ENCODE measurements at places on chromosomes 6 and 20. TPM values are rescaled to one million over a fixed set of nuclear protein-coding genes. Genes with fewer than 3 reads are reported as not detected.

Gene ADGB
- total RNA-seq, result not detected

Gene TPBG
- total RNA-seq, result 20.3 TPM

Gene PGC
- total RNA-seq, result not detected

Gene SOBP
- total RNA-seq, result 2.9 TPM

Gene TSHZ2
- total RNA-seq, result 1.4 TPM

Gene TMEM14B
- 137 TPM for total RNA-seq

DNA sequence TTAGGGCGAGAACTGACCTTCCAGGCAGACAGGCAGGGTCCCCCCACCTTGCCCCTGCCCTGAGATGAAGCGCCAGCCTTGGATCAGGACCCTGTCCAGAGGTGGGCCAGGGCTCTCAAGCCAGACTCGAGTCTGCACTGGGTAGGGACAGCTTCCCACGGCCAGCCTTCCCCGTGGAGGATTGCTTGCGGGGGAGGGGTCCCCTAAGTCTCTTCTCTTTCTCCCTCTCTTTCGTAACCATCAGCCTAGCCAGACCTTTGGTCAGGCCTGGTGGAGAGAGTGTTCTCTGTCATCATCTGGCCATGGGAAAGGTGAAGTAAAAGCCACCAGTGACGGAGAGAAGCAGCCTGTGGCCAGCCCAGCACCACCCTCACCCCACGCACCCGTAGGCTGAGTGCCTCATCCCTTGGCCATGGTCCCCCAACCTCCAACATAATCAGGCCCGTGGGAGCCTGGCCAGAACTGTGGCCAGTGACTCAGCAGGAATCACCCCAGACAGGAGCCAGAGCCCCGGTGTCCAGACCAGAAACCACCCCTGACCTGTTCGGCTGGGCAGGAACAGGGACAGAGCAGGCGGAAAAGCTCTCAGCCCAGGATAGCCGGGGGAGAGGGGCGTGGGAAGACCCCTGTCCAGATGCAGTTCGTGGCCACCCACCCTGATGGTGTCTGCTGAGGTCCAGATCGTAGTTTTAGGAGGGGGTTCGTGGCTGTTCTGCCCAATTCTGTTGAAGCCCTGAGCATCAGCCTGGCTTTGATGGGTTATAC, 47.1 kb downstream of the SNAI1 start:
- DNase-seq, result peak; percentile 76

DNA sequence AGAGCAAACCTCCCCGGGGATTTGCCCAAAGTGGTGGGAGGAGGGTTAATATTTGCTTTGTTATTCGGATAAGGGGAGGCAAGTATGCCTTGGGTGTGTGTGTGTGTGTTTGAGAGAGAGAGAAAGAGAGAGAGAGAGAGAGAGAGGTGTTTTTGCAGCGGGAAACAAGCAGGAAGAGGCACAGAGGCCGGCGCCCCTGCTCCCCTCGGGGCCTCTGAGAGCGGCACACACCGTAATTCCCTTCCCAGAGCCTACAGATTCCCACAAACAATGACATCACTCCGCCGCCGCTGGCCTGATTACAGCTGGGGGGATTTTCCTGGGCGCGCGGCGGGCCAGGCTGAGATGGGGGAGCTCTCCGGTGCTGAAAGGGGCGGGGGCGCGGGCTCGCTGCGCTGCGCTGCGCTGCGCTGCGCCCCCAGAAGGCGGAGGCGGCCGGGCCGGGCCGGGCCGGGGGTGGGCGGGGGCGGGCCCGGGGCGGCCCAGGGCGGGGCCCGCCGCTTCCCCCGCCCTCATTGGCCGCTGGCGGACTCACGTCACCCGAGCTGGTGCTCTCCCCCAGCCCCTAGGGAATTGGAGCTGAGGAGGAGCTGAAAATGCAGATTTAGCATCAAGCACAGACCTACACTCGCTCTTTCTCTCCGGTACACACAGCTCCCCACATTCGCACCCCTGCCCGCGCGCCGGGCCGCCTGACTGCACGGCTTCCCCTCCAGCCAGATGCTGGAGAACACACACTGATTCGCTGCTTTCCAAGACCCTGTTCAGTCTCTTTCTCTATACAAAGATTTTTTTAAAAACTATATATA, at the start of gene PCSK2:
TSS of gene PCSK2 (plus strand) at position 631 of the 809 bp plus-strand sequence. CDS start 266 bp downstream, outside the sequence.
- peak; percentile 60 for DNase-seq

GRCh38 chr6:136438441-136438840, 111.8 kb downstream of the MAP7 start:
- no peak for DNase-seq

DNA sequence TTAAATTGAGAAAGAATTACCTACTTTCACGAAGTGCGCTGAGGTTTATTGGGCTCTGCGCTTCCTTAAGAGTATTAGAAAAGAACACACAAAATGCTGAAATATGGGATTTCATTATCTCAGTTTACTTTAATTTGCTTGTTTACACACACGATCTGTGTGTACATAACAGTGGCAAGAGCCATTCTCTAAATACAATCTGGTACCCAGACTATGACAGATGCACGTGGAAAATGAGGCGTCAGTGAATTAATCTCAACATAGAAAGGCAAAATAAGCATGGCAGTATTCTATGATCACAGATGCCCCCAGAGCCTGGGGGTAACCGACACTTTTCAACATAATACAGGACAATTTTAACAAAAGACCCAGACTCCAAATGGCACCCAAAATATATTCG, 8.3 kb downstream of the FITM2 start:
- no peak for DNase-seq

- no peak for DNase-seq
Observed at GRCh38 chr6:115945812-115946211, 114.9 kb downstream of the FRK start.

GRCh38 chr20:32162351-32162750, 45.2 kb downstream of the PLAGL2 start:
- DNase-seq, result no peak

DNA sequence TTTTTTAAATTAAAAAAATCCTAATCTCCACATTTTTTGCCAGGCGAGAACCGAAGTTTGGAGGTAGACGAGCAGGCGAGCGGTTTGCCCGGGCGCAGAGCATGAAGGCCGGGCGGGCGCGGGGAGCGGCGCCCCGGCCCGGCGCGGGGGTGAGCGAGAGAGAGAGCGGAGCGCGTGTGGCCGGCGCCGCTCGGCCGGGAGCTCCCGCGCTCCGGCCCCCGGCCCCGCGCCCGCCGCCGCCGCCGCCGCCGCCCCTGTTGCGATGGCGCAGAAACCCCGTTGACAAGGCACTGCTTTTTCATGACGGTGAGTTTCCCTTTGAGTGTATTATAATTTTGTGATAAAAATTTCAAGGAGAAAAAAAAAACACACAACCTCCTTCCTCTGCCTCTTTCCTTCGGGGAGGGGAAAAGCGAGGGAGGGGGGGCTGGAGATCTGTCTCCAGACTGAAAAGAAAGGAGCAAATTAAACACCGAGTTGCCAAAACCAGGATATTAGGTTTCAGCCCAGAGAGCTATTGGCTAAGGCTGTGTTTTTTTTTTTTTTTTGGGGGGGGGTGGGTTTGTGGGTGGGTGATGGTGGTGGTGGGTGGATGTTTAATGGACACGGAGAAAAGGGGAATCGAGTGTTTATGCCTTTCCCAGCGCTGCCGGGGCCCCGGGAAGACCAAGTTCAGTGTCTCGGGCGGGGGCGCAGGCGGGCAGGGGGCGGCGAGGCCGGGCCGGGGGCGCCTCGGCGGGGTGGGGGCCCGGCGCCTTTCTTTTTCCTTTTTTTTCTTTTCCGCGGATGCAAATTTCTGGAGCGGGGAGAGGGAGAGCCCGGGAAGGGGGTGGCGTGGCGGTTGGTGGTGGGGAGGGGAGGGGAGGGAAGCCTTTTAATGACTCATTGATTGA, at the start of gene BICRAL:
TSS of gene BICRAL (plus strand) at position 257 of the 893 bp plus-strand sequence. CDS start 39,971 bp downstream, outside the sequence.
- DNase-seq, result peak; percentile 90

GRCh38 chr6:105817961-105818360, 268.2 kb upstream of the PRDM1 start:
- DNase-seq, result no peak

DNA sequence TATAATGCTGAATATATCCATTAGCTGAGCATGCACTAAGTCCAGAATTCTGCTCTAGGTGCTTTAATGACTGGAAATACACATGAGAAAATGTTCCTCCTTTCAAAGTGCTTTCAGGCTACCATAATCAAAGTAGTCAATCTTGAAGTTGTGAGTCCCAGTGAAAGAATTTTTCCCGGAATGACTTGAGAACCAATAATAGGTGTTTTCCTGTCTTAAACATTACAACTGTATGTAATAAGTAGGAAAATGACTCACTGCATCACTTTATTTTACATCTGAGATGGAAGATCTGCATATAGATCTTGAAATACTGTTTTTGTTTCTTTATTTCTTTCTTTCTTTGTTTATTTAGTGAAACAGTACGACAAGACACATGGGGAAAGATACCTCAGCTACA, 437.4 kb upstream of the JAG1 start:
- DNase-seq, result no peak

DNA sequence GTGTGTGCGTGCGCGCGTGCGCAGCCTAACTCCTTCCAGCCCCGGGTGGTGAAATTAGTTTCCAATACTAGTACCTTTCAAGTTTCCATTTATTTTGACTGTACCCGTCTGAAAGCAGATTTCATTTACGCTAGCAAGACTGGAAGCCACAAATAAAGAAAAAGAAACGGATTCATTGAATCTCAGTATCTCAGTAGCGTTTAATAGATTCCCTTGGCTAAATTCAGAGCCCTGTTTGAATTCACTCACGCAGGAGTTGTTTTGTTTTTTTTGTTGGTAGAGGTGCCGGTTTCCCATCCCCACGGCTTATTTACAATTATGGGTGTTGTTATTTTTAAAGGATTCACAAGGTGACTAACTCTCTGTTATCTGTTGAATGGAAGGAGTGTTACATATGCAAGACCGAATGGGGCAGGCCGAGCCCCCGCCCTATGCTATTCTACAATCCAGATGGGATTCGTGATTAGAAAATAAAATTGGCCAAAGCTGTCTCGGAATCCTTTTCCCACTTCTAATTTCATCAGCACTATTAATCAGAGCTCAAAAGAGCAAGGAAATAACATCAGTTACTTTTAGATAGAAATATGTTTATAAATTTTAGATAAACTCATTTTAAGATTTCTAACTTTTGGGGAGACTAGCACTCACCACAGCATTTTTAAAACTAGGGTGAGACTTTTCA, 2.3 kb upstream of the INSM1 start:
- no peak for DNase-seq

DNA sequence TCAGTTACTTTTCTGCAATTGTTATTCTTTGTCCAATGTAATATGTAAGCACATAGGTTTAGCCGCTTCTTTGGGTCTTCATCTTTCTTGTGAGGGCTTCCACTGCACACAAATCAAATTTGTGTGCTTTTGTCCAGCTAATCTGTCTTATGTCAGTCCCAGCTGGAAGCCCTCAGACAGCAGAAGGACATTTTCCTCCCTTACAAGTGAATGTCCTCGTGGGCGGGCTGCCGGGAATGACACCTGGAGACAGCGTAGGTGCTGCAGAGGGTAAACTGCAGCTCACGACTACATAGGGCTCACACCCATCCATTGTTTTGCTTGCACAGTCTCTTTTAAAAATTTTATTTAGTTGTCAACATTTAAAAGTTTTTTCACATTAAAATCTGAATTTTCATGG, 24.6 kb upstream of the PPP1R14C start:
- no peak for DNase-seq

DNA sequence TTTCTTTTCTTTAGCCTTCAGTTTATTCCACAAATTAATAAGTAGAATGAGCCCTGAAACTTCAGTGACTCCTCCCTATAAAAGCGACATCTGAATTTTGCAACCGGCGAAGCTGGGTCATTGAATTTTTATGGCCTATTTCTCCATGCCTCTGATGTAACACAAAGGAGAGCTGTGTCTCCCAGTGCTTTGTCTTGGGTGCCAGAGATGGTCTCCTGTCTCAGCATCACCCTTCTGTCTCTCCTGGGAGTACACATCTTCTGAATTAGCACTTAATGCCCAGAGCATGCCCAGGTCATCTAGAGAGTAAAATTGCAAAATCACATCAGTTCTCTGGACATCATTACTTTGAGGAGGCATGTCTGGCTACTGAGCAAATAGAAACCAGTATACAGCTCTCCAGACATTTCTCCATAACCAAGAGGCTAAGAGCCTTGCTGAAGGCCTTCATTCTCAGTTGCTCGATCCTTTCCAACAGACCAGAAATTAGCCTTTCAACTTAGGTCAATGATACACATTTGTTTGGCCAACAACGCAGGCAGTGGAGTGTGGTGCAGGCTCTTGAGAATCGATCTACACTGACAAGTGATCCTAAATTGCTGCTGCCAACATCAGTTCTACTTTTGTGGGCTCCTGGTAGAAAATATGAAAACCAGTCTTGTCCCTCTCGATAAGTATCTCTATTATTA, 176.0 kb upstream of the FOXQ1 start:
- DNase-seq, result no peak

- DNase-seq, result no peak
Observed at GRCh38 chr6:71510856-71511255, 222.2 kb downstream of the OGFRL1 start.

GRCh38 chr6:82866446-82866845, 199.2 kb downstream of the UBE3D start:
- DNase-seq, result no peak

DNA sequence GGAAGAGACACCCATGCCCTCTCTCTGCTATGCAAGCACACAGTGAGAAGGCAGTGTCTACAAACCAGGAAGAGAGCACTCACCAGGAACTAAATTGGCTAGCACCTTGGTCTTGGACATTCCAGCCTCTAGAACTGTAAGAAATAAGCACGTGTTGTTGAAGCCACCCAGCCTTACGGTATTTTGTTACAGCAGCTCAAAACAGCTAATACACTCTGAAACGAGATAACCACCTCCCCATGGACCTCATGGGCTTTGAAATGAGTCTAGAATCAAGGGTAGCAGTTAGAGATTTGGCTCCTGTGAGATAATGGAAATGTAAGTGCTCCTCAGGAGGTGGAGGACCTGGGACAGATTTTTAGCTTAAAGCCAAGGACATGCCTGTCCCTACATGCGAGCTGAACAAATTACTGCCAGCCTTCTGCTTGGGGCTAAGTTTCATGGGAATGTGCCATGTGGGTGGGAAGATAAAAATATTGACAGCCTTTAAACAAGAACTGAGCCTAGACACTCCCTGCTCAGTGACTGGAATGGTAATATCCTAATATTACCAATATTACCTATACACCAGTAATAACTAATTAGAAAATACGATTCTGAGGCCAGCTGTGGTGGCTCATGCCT, 3.9 kb upstream of the ZNF318 start:
- no peak for DNase-seq

DNA sequence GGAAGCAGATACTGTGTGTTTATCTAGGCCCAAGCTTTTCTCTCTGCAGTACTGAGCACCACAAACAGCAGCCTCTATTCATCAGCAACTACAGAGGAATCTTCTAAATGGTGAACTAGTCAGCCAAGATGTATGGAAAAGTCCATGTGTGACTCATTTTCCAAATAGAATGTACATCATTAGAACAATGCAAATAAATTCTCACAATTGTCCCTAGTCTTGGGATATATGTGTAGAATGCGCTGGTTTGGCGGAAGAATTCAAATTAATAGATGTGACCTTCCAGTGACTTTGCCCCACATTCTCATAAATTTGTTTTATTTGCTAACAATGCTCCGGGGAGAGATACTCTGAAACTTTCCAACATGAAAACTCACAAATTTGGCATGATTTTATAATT, 436.2 kb downstream of the CBLN4 start:
- no peak for DNase-seq

GRCh38 chr6:28124971-28125353, 553 bp downstream of the ZSCAN16 start:
- no peak for DNase-seq

GRCh38 chr20:17471606-17472187, 59.5 kb downstream of the BFSP1 start:
- no peak for DNase-seq
